ENCODE measurements at places on chromosomes 11 and 22.

DNA sequence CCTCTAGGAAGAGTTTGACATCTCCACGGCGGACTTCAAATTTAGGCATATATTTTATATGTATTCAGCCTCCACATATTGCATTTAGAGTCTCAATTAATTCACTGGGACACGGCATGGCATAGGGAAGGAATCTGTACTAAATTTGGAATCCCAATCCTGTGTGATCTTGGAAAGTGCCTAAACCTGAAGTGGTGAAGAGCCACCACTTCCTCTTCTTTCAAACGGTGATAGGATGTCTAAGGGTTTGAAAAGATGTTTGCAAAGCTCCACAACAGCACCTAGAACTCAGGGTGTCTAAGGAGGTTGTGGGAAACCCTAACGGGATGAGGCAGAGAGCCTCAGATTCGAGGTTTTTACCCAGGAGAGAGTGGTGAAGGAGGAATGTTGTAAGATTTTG lies 1.0 kb upstream of the L3MBTL2 start:
- no peak for DNase-seq

DNA sequence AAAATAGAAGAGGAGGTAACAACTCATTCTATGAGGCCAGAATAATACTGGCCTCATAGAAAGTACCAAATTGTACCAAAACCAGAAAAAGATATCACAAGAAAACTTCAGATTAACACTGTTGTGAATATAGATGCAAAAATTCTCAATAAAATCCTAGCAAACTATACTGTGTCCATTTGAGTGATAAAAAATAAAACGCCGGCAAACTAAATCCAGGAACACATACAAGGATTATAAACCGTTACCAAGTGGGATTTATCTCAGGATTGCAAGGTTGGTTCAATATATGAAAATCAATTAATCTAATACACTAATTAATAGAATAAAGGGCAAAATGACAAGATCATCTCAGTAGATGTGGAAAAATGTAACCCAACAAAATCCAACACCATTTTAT lies 23.6 kb upstream of the FBXO3 start:
- no peak for DNase-seq

DNA sequence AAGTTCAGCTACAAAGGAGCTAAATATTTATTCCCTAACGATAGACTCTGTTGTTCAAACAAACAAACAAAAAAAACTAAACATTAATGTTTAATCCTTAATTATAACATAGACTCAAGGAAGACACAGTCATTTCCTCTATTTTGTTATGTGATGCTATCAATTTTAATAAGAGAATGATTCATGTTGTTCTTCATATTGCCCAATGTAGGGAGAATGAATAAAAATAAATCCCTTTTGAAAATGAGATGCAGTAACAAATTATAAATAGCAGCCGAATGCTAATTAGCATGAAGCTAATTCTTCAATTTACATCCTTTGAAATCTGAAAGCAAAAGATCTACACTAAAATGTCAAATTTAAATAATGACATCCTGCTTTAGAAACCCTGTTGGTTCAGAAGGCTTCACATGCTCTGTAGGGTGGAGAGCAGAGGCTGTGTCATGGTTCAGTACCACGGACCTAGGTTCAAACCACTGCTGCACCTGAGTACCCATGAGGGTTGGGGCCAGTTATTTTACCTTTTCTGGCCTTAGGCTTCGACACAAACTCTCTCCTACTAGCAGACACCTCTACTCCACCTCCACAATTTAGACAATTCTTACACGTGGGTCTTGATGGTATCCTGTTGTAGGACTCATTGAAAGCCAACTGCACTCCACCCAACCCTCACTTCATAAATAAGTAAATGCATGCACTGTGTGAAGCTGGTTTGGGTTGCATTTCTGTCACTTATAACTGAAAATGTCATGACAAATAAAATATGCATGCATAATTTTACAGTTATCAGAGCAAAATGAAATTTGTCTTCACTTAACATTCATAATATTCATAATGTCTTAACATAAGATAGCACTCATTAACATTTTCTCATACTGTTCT lies 89.0 kb downstream of the RRAS2 start:
- DNase-seq, result no peak

GRCh38 chr11:127369356-127369755 lies 368.8 kb upstream of the KIRREL3 start:
- no peak for DNase-seq

- DNase-seq, result no peak
Measured at GRCh38 chr11:132336781-132337535, 966.5 kb downstream of the NTM start.

GRCh38 chr11:19380375-19380774 lies 139.6 kb upstream of the E2F8 start:
- DNase-seq, result no peak

GRCh38 chr22:47001288-47001687 lies 238.8 kb downstream of the TBC1D22A start:
- DNase-seq, result no peak

DNA sequence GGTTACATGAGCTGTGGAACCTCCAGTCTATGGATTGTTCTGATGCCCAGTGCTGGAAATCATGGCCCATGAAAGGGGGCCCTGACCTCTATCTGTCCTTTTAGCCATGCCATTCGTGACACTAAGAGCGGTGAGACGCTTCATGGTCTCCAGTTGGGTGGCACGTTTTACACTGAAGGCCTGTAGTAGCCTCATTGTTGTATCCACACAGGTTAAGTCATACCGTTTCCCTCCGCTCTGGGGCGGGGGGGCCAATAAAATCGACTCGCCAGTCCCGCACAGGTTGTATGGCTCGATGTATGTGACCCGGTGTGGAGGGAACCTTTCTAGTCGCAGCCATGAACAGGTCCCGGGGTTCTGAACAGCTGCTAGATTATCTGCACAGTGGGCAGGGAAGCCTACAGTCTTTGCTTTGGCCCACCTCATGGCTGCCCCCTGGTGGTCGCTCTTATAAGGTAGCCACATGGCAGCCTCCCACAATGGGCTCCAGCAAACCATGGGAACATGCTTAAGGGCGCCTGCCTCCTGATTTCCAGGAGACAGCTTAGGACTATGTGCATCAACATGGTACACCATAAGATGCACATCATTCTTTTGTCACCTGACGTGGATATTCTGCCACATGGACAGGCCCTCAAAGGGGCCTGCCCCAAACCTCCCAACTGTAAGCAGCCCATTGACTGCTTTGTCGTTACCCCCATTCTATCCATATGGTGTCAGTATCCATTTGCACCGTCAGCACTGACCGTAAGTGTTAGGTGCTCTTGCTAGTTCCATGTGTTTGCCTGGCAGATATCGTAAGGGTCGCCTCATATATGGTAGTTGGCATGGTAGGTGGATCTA lies 19.7 kb upstream of the APOL3 start:
- peak; percentile 91 for DNase-seq

GRCh38 chr11:15909937-15910598 lies 446.3 kb downstream of the SOX6 start:
- DNase-seq, result no peak

DNA sequence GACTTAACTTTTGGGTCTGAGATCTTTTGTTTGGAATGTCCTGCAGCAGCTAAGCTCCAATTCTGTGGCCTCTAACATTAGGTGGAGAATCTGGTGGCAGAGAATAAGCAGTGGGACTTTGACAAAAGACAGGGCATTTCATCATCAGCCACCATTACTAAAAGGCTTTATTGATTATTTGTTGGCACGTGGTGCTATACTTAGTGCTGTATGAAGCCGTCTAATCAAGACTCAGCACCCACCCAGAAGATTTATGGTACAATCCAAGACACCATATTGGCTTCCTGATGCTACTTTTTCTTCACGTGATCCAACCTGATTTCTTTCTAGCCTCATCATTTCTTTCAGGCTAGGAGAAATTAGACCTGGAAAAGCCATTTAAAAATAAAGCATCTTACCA lies 80.7 kb upstream of the GRAMD1B start:
- DNase-seq, result no peak

GRCh38 chr11:64092111-64092760 lies 56.5 kb downstream of the FLRT1 start:
- DNase-seq, result no peak

DNA sequence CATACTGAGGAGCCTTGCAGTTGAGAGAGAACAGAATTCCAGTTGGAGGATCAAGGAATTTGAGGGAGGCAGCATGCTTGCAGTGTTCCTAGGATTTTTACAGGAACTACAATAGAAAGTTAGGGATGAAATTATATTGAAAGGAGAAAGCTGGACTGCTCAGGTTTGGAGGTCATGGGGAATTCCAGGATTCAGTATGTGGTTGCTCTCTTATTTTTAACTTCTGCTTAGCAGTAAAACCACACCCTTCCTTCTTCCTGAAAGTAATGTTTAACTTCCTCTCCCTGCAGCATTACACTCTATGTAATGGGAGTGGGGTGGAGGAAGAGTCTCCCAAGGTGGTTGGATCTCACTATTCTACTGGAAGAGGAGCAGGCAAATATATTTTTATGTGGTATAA lies 31.3 kb downstream of the CTNND1 start:
- DNase-seq, result no peak

GRCh38 chr11:103471546-103471945 lies 362.3 kb downstream of the DYNC2H1 start:
- peak; percentile 9 for DNase-seq

DNA sequence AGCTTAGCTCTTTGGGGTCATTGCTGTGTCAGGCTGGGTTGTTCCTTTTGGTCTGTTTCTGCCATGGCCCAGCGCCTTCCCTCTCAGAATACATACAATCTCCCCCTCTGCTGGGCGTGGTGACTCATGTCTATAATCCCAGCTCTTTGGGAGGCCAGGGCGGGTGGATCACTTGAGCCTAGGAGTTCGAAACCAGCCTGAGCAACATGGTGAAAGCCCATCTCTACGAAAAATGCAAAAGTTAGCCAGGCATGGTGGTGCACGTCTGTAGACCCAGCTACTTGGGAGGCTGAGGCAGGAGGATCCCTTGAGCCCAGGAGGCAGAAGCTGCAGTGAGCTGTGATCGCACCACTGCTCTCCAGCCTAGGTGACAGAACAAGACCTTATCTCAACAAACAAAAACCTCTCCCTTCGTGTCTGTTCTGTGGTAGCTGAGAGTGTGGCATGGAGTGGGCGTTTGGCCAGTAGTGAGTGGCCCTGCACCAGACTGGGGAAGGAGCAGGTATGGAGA lies 46.7 kb upstream of the RAB1B start:
- DNase-seq, result no peak
